ENCODE measurements at places on chromosomes 3 and 15.

DNA sequence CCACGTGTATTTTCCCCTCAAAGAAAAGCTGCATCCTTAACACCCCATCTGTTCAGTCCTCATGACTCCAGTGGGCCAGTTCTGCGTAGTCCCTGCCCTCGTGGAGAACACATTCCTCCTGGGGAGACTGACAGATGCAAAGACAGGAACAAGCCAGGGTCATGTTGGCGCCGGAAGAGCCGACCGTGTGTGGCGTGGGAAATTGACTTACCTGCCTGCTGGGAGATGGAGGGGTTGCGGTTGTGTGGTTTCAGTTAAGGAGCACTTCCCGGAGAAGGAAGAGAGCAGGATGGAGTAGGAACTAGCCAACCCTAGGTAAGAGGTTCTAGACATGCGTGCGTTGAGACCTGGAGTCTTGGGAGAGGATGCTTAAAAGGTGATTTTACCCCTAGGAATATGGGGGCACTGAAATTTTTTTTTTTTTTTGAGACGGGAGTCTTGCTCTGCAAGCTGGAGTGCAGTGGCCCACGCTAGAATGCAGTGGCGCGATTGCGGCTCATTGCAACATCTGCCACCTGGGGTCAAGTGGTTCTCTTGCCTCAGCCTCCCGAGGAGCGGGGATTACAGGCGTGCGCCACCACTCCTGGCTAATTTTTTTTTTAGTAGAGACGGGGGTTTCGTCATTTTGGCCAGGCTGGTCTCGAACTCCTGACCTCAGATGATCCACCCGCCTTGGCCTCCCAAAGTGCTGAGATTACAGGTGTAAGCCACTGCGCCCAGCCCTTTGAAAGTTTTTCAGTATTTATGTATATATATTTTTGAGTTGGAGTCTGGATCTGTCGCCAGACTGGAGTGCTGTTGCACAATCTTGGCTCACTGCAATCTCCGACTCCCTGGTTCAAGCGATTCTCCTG is 1.4 kb downstream of the VHL start:
- peak; percentile 5 for DNase-seq

GRCh38 chr15:86236356-86237110 is 156.9 kb downstream of the AGBL1 start:
- DNase-seq = no peak

GRCh38 chr3:34185301-34185700 is 386.9 kb downstream of the PDCD6IP start:
- DNase-seq = no peak

DNA sequence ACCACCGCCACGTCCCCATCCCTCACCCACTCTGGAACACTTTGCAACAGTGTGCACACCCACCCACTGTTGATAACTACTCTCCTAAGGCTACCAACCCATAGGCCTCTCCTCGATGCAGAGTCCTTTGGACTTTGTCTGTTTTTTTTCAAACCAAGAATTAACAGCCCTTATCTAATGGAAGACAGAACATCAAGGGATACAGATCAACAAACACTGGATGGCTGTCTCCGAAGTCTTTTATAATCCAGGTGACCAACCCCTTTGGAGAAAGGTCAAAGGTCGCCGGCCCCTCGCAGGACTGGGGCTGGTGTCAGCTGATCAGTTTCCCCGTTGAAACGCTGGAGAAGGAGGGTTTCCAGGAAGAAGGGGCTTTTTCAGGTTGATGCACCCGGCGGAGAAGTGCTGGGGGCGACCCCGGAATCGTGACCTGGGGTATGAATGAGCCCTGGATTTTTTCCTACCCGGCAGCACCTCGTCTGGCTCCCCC is 532 bp downstream of the B4GALT4 start:
- DNase-seq = no peak

DNA sequence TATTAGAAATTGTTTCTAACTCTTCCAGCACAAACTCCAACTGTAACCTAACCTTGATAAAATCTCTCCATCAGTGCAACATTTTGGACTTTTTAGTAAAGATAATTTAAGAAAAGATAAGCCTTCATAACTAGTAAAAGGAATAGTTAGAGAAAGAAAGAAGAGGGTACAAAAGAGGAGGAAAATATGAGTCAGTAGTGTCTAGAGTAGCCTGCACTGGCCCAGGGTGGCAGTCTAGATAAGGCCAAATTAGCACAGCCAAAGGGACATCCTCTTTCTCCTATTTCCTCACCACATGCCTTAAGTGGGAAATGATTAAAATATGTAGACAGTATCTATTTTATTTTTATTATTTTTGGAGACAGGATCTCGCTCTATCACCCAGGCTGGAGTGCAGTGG is 3.7 kb downstream of the PROS1 start:
- DNase-seq = no peak

DNA sequence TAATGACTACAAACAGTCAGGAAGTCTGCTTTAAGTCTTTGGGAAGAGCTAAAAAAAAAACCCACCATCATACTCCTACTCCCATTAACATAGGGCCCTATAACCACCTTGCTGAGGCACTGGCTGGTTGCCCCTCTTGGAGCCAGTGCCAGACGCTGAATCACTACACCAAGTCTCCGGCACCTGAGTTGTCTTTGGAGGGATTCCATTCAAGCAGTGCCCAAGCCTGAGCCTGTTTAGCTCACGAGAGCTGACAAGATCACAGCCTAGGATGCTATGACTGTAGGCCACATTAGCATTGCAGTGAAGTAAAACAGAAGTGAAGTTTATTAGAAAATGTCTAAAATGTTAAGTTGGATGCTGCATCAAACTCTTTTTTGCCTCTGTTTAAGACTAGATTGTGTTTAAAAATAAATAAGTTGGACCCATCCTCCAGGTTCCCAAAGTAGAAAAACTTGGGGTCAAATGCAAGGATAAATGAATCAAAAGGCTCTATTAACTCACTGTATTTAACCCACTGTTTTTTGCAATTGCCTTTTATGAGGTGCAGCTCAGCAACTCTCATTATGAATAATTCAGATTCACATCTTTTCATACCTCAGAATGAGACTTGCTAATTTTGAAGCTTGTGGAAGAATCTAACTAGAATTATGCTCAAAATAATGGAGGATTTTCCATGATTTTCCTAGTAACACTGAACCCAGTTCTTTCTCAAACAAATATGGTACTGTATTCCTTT is 461.9 kb downstream of the FOXP1 start:
- no peak for DNase-seq

GRCh38 chr3:170047133-170047404 is 9.3 kb downstream of the GPR160 start:
- no peak for DNase-seq

- no peak for DNase-seq
Observed at GRCh38 chr3:108907194-108907593, 46.5 kb downstream of the GUCA1C start.

GRCh38 chr15:33985751-33986150 is 17.5 kb downstream of the CHRM5 start:
- DNase-seq = no peak

DNA sequence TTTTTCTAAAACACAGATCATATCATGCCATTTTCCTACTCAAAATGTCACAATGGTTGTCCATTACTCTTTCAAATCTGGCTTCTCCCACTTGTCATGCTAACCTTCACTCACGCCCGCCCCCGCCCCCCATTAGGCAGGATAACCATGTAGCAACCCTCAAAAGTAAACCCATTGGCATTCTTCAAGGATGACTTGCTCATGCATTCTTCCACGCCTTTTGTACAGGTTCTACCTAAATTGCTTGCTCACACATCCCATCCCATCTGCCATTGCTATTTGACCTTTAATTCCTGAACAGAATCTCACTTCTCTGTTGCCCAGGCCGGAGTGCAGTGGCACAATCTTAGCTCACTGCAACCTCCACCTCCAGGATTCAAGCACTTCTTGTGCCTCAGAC is 389.3 kb downstream of the MCTP2 start:
- no peak for DNase-seq

- DNase-seq = peak; percentile 36
Observed at GRCh38 chr15:85443593-85444087, 63.2 kb downstream of the AKAP13 start.

- DNase-seq = no peak
Observed at GRCh38 chr3:17047894-17048293, 163.1 kb downstream of the PLCL2 start.

DNA sequence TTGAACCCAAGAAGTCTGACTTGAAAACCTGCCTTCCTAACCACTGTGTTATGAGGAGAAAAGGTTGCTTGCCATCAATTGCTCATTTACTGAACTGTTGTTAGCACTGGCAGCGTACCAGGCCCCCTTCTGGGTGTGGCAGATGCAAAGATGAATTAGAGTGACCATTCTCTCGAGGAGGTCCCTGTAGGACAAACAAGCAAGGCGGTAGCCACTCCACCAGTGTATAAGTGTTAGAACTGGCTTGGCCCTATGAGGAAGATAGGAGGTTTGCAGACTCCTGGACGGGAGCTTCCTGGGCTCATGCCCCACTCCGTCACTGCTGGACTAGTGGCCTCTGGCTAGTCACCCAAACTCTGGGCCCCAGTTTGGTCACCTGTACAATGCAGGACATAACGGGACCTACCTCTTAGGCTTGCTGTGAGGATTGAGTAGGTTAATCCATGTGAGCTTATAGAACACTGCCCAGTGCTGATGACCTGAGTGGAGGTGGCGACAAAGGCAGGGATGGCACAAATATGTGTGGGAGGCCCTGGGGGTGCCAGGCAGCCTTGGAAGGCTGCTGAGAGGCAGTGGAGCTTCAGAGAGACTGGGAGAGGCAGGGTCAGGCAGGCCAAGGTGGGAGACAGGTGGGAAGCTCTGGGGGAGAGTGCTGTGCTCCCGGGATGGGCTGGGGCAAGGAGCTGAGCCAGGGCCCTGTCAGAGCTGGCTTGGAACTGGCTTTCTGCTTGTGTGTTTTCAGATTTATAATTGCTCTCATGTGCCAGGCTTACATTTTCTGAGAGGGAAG is 145.9 kb downstream of the DNAJB8 start:
- no peak for DNase-seq

GRCh38 chr3:107676469-107677309 is 153.9 kb downstream of the BBX start:
- DNase-seq = no peak

- no peak for DNase-seq
Observed at GRCh38 chr15:77548589-77549557, 83.8 kb downstream of the LINGO1 start.

DNA sequence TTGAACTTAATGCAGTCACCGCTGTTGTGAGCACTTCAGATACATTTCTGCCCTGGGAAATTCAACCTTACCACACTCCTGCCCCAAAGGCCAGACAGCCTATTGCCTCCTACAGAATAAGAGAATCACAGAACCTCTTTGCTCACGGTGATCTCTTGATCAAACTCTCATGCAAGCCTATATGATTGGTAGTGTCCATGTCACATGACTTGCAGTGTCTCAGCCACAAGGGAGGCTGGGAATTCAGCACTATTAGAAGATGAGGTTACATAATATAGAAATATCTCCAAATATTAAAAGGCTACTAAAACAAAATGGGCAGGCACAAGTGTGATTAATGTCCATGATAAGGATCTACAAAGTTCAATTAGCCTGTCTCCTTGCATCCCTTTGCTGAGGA is 3.8 kb upstream of the PCOLCE2 start:
- no peak for DNase-seq

- DNase-seq = no peak
Observed at GRCh38 chr15:60589728-60590127, 110.8 kb upstream of the ICE2 start.

- no peak for DNase-seq
Observed at GRCh38 chr15:69194025-69194827, 33.8 kb downstream of the GLCE start.

GRCh38 chr15:92878593-92879053 is 21.5 kb upstream of the CHD2 start:
- DNase-seq = no peak

- no peak for DNase-seq
Observed at GRCh38 chr3:55185380-55185779, 257.5 kb upstream of the LRTM1 start.

GRCh38 chr3:160447544-160447943 is 2.0 kb downstream of the TRIM59 start:
- no peak for DNase-seq

DNA sequence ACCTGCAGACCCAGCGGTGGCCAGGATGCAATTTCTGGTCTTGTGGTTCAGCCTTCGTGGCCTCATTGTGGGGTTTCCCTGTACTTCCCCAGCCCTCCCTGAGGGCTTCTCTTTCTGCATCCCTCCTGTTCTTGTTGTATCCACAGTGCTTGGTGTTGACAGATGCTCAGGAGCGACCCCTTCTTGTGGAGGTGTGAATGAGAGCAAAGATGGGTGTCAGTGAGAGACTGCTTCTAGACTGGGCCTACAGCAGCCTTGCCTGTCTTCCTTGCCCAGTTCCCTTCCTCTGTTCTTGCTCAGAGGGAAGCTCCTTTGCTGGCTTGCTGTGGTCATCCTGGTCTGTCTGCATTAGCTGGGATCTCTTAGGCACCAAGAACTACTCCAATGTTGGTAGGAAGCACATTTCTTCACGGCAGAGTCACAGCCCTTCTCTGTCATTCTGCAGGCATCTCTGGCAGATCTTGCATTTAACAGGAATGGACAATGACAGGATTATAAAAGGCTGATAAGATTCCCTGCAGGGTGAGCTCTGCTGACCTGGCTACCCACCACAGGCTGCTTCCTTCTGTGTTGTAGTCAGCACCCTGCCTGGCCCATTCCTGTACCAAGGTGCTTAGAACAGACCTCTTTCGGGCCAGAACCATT is 317.8 kb upstream of the C2CD4B start:
- DNase-seq = peak; percentile 67

DNA sequence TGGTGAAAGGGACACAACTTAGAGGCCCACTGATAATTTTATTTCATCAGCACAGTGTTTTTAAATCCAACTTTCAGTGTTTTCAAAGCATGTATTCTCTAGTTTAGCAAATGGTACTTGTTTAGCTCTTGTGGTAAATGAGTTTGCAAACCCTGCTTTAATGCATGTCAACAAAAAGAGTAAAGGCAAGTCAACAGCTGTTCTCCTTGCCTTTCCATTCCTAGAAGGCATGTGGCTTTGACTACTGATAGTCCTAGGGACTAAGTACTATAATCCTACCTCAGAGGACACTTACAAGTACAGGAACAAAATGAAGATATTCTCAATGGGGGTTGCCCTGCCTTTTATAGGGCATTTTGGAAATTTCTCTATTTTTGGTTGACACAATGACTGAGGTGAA is 13.1 kb downstream of the NPTN start:
- DNase-seq = no peak

DNA sequence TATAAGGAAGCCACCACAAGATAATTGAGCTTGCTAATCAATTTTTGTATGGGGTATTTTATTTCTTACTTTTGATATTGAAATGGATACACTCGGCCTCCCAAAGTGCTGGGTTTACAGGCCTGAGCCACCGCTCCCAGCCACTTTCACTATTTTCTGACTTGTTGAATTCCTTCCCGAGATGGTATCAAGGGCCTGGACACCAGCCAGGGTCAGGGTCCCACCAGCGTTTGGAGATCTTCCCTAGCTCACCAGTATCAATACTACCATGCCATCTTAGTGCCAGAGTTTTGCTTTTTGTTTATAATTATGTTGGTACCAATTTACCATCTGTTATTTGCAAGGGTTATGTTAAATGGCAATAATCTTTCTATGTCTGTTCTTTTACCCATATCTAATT is 5.5 kb upstream of the SELENOT start:
- no peak for DNase-seq

DNA sequence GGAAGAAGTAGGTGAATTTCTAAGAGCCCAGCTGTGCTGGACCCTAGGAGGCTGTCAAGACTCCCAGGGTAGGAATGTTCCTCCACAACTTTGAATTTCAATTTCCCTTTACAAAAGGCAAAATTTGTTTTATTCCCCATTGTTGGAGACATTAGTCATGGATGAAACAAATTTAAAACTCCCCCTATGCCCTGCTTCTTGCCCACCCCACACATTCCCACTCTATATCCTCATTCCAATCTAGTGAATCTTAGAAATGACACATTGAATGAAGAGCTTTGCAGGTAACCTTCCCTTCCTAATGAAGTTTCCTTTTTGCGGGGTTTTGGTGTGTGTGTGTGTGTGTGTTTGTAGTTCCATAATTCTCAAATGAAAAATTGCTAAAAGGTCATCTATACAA is 72.6 kb downstream of the CCNL1 start:
- DNase-seq = no peak

Measured in stimulated activated naive CD8-positive, alpha-beta T cell treated with anti-CD3 and anti-CD28 coated beads, Interleukin-15, amount 100 ng/mL, for 72 hours (primary cell).